Anterior cingulate cortex (tissue), 58 donors: ENCODE measurements at places on chromosomes 4 and X.
A peak's percentile ranks its signal among the peaks of the same experiment; 100 is the strongest.

DNA sequence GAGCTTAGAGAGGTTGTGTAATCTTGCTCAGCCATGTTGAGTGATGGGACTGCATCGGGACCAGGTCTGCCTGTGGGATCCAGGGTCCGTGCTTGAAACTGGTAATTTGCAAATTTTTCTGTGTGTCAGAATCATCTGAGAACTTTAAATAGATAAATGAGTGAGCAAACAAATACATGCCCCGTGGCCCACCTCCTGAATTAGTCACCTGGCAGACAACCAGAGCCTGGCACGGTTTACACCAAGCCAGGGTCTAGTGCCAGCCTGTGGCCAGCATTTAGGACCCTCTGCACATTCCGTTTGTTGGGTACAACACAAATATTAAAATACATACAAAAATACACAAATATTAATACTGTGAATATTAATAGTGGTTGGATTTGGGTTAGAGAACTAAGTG is 90.6 kb upstream of the STOX2 start:
- no peak for DNase-seq

- no peak for DNase-seq
Measured at GRCh38 chrX:71637848-71638247, 19.5 kb upstream of the CXCR3 start.

DNA sequence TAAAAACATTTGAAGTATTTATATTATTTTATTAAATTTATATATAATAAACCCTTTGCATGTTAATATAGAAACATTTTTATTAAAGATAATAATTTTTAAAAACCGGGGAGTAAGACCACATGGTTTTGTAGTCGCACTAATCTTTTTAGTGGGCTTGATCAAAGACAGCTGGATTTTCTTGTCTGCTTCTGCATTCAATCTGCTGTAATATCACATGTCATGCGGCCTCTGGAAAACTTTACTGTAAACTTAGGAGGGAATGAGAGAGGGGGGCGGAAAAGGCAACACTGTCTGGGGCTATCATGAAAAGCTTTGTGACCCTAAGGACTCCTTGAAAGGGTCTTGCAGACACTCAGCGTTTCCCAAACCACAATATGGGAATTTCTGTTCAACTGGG is 62.8 kb upstream of the NLGN4X start:
- no peak for DNase-seq

DNA sequence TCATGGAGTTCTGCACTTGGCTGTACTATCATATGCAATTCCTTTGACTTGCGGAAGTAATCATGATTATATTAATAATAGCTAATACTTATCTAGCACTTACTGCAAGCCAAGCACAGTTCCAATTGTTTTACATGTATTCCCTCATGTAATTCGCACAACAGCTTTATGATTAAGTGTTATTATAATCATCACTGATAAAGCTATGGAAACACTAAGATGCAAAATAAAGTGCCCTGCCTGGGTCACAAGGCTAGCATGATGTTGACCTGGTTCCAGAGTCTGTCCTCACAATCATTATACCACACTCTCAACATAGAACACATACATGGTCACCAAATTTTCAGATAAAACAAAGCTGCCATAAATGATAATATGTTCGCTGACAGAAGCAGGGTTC is 234.6 kb downstream of the FMR1NB start:
- no peak for DNase-seq

DNA sequence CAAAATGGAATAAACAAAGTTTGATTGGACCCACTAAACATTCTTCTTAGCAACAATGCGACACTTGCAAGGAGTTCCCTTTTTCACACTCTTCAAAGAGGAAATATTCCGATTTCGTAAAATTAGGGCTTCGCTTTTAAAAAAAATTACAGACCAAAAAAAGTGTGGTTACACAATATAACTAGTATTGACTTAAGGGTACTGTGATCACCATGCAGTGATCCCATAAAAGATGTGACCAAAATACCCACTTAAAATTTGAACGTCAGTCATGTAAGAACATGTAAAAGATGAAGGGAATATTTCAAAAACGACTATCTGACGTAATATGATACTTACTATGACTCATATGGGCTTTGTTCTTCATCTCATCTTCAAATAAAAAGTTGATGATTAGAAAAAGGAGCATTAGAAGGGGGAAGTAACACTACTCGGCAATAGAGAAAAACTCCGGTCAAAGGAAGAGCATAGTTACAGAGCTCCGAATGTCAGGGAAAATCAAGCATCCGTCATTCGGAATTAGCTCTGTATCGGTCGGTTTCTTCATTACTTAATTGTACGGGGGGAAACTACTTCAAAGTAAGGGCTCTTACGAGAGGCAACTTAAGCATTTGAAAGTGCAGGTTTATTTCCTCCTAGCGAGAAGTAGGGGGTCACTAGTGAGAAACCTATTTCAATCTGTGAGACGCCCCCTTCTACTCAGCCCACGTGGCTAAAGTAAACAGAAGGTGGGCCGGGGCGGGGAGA is 1.3 kb upstream of the TET2 start:
- no peak for DNase-seq

- DNase-seq, result no peak
Measured at GRCh38 chr4:25930731-25931354, 16.8 kb downstream of the SMIM20 start.

- DNase-seq, result no peak
Measured at GRCh38 chr4:88623097-88623496, 30.8 kb downstream of the HERC3 start.

GRCh38 chrX:114058988-114059418 is 524.9 kb upstream of the HTR2C start:
- no peak for DNase-seq

DNA sequence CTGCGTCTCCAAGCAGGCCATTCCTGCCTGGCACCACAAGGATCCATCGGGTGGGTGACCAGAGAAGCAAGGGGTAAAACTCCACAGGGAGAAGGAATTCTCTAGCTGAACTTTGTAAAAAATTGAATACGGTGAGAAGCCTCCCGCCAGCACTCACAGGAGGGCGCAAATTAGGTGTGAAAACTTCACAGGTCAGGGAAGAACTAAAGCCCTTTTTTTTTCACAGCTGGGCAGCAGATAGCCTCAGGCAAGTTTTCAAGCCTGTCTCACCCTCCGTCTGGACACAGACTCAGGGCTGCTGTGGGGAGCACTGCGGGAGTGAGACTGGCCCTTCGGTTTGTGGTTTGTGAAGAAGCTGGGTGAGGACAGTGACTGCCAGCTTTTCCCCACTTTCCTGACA is 224.1 kb upstream of the FGF16 start:
- no peak for DNase-seq

- DNase-seq, result no peak
Measured at GRCh38 chr4:118254368-118254767, 98.4 kb downstream of the PRSS12 start.

DNA sequence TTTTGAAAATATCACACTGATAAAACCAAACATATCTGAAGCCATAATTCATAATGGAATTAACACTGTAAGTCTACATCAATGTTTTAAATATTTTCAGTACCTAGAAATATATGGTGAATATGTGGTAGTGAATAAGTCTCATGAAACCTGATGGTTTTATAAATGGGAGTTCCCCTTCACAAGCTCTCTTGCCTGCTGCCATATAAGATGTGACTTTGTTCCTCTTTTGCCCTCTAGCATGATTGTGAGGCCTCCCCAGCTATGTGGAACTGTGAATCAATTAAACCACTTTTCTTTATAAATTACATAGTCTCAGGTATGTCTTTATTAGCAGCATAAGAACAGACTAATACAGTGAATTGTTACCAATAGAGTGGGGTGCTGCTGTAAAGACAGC is 536.8 kb upstream of the GALNT7 start:
- no peak for DNase-seq

DNA sequence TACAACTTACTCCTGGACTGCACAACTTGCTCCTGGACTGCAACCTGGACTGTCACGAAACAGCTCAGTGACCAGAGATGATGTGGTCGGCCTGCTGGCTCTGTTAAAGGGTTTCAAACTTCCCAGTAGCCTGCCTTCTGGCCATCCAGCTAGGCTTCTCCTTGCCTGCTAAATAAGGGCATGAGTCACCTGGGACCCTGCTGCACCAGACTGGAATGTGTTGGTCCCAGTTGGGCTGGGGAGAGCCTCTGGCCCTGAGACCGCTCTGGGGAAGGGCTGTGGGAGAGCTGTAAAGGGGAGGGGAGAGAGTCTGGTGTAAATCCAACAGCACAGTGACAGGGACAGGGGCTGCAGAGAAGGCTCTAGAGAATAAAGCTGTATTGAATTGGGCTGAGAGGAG is 165.8 kb downstream of the VSIG4 start:
- DNase-seq, result no peak

- DNase-seq, result no peak
Measured at GRCh38 chrX:107710617-107711391, 64.8 kb downstream of the TSC22D3 start.

GRCh38 chrX:43255596-43255995 is 400.5 kb upstream of the MAOA start:
- no peak for DNase-seq

GRCh38 chr4:73859614-73860088 is 6.6 kb downstream of the PF4V1 start:
- DNase-seq, result no peak

- DNase-seq, result no peak
Measured at GRCh38 chrX:107102980-107103379, 15.6 kb downstream of the RBM41 start.

- peak; percentile 26 for DNase-seq
Measured at GRCh38 chrX:16436348-16437188, 213.4 kb upstream of the S100G start.

GRCh38 chr4:109451544-109452273 is 18.1 kb downstream of the SEC24B start:
- DNase-seq, result no peak

GRCh38 chr4:18291256-18291655 is 269.7 kb upstream of the LCORL start:
- no peak for DNase-seq

GRCh38 chrX:115023139-115023538 is 5.7 kb upstream of the IL13RA2 start:
- no peak for DNase-seq

- DNase-seq, result no peak
Measured at GRCh38 chr4:89056292-89056952, 563 bp downstream of the FAM13A start.

DNA sequence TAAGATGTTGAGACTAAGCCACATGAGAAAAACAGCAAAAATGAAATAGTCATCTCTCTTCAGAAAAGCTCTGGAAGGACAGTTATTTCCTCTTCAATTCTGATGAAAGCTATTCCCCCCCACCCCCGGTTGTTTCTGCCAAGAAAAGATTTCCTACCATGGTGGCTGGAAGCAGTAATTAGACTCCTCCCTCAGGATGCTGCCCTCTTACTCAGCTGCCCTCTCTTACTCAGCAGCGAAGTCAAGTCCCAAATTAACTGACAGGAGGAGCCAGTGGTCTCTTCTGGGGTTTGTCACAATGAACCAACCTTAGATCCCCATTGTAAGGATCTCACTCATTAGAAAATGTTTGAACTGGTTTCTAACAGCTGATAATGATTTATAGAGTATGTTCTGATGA is 38.0 kb downstream of the GPM6B start:
- no peak for DNase-seq

DNA sequence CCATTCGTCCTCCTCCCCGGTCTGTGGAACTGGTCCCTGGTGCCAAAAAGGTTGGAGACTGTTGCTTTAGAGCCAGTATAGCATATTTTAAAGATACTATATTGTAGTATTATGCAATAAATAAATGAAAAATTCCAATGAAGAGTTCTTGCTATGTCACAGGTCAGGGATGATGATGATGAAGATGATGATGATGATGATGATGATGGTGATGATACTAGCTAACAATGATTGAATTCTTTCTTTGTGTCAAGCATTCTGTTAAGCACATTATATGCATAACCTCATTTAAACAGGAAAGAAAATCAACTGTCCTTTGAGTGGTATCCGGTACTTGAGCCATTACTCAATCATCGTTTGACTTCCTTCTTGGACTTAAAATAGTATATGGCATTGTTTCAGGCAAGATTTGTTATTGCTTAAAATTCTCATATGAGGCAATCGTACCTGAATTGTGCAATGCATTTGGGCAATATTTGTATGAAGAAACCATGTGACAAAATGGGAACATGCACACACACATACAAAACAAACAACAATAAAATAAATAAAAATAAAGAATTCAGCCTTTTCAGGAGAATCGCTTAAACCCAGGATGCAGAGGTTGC is 22.8 kb upstream of the TLR2 start:
- no peak for DNase-seq

DNA sequence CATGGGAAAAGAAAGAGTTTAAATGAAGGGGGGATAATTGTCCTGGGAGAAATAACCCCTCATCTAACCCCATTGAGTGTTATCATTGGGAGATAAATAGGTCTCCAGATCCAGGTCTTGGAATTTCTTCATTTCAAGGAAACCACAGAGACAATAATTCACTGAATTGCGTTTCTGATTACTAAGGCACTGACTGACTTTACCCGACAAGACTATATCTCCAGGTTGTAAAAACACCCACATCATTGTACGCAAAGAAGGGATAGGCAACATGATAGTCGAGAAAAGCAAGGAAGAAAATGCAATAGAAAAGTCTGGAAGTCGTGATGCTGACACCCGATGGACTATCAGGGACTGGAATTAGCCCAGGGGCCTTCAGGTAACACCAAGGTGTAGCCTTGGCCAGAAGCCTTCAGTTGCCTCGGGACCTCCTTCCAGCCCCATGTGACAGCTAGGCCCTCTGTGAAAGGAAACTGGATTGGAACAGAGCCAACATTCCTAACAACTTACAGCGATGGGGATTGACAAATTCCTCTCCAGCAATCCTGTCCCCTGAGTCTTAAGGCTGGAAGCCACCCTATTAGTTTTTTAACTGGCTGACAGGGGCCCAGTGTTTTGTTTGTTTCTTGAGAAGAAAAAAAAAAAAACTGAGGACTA is 46.5 kb upstream of the RAB9B start:
- no peak for DNase-seq

DNA sequence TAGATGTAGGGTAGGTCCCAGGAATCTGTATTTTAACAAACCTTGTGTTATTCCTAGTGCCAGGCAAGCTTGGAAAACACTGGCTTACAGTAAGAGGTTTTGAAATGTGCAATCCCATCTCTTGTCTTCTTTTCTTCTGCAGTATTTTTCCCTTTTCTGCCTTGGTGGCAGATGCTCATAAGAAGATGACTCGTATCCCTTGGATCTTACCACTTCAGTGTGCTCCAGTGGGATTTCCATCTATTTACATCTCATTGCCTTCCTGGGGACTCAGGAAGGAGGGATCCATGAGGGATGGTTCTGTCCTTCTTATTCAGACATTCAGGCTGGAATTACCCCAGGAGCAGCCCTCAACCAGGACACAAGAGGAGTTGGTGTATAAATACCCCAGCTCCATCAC is 136.6 kb downstream of the NHS start:
- no peak for DNase-seq

DNA sequence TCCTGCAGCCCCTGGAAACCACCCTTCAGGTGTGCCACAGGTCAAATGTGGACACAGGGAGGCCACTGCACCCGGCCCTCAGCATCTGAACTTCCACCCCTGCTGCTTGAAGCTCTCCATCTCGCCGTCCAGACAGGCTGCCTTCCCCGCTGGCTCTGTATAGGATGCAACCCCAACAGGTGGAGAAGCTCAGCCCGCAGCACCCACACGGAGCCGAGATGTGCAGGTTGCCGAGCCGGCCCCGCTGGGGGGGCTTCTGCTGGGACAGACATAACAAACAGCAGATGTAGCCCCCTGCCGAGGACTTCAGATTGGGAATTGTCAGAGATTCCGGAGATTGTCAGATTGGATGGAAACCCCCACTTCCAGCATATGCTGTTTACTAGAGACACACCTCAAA is 20.5 kb downstream of the TMEM187 start:
- DNase-seq, result no peak
